NCI-H524 (cell line): ENCODE measurements at places on chromosomes 16 and 17.
A peak's percentile ranks its signal among the peaks of the same experiment; 100 is the strongest.

- DNase-seq = peak; percentile 97
These were observed 72.8 kb upstream of the MED9 start for GRCh38 chr17:17403899-17404576.

DNA sequence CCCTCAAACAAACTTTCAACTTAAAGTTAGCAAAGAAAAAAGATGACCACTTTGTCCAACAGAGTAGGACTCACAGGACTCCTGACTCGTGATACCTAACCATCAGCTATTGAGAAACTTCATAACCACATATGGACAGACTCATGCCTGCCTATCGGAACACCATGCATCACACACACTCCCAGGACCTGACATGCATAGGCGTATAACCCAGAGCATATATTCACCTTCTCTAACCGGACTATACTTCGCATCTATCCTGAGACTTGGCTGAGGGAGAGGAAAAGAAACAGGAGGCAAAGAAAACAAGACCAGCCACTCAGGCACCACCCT, 2.2 kb downstream of the PIP4K2B start:
- DNase-seq = no peak

- DNase-seq = peak; percentile 42
These were observed 41.5 kb downstream of the AIPL1 start for GRCh38 chr17:6393351-6393952.

DNA sequence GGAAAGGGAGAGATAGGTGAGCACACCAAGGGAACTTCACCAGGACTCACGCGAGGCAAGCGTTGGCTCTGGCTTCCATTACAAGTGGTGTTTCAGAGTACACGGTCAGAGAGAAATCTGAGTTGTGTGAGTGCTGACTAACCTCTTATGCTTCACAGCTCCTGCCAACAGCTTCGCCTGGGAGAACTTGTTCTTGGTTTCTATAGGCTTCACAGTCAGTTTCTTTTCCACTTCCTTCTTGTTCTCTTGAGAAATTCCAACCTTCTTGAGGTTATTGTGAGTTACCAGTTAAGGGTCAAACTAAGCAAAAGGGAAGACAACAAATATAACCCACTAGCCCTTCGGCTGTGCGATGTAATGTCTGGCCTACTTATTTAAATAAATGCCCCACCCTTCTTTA, 18.9 kb downstream of the PSME3IP1 start:
- DNase-seq = no peak

- no peak for DNase-seq
These were observed 47.7 kb downstream of the IRF8 start for GRCh38 chr16:85946541-85947124.

GRCh38 chr17:37090941-37091340, 142.2 kb downstream of the AATF start:
- DNase-seq = peak; percentile 60

DNA sequence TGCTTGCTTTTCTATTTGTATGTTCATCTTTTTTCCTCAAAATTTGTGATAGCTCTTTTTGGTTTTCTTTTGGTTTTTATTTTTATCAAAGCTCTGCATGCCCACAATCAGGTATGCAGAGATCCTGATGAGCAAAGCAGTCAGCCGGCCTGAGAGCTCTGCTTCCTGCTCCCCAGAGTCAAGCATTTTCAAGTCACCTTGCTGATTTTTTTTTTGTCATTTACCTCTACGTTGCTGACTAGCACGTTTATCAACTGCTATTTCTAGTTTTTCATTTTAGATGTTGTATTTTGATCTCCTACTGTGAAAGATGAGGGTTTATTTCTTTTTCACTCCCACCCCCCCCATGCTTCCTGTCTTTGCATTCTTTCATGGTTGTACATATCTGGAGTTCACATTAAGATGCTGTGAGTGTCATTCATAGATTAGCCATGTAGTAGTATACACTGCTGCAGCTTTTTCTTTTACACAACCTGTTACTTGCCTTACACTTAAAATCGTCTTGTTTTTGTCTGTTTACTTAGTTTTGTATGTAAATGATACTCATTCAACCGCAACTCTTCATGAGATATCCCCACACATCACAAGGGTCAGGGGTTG, 196.2 kb downstream of the LGALS9B start:
- no peak for DNase-seq

- DNase-seq = no peak
These were observed 140.9 kb upstream of the PMFBP1 start for GRCh38 chr16:72312828-72313227.

DNA sequence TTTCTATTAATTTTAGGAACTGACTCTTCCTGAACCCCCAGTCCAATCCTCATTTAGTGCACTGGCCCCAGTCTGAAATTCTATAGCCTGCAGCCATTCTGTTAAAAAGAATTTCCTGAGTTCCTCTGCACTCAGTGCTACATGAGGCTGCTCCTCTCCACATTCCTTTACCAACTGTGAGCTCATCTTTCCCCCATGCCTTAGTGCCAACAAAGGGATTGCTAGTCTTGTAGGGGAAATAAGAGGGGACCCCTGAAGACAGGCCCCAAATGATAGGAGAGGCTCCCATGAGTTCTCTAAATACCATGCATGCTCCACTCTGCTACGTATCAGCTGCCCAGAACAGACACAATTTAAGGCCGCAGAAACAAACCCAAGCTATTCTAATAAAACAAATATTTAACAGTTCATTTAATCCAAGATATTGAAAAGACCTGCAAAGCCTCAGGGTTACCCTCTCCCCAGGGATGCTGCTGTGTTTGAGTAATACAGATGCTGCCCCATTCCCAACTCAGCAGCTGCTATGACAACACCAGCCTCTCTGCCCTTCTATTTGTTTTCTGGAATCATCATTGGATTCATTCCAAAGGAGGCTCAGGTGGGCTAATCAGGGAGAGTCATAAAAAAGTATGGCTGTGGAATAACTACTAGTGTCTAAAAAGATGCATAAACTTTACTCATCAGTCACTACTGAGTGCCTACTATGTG, 228.5 kb downstream of the TOX3 start:
- peak; percentile 30 for DNase-seq

GRCh38 chr16:68367030-68367429, 56.2 kb downstream of the PRMT7 start:
- DNase-seq = no peak

- no peak for DNase-seq
These were observed 35.2 kb downstream of the N4BP1 start for GRCh38 chr16:48574766-48575165.

- DNase-seq = peak; percentile 11
These were observed 76.0 kb downstream of the CHD9NB start for GRCh38 chr16:52976539-52977167.

- DNase-seq = no peak
These were observed 1.1 kb downstream of the SPEM3 start for GRCh38 chr17:7429722-7430121.

DNA sequence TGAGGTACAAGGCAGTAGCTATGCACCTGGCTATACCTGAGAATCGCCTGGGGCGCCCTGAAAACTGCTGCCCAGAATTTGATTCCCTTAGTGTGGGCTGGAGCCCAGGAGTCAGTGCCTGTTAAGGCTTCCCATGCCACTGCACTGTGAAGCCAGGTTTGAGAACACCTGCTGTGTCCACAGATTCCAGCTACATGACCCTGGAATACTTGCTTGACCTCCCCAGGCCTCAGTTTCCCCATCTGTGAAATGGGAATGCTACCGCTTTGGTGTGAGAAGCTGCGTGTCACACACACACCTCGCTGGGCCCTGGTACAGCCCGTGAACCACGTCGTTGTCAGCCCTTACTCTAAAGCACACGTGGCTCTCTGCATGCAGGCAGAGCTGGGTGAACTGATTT, 271.0 kb downstream of the C16orf95 start:
- DNase-seq = no peak
